HFFc6 (cell line): ENCODE measurements at places on chromosomes 12 and 14. TPM values are rescaled to one million over a fixed set of nuclear protein-coding genes. Genes with fewer than 3 reads are reported as not detected.

GRCh38 chr12:118358612-118359540 lies 13.8 kb downstream of the TAOK3 start:
- H3K4me3 ChIP-seq, result no peak overlapping the region
- peak overlapping the region; percentile 56 for H3K27ac ChIP-seq
- no peaks in the 10 kb centered on the region for H3K27me3 ChIP-seq
- DNase-seq, result no peak
- peaks cover 32% of the 10 kb centered on the region for H3K36me3 ChIP-seq

GRCh38 chr12:103966736-103967135 lies 1.1 kb downstream of the TDG start:
- peak overlapping the region; percentile 97 for H3K27ac ChIP-seq
- H3K4me1 ChIP-seq, result peaks cover 70% of the 10 kb centered on the region
- no peak for DNase-seq

DNA sequence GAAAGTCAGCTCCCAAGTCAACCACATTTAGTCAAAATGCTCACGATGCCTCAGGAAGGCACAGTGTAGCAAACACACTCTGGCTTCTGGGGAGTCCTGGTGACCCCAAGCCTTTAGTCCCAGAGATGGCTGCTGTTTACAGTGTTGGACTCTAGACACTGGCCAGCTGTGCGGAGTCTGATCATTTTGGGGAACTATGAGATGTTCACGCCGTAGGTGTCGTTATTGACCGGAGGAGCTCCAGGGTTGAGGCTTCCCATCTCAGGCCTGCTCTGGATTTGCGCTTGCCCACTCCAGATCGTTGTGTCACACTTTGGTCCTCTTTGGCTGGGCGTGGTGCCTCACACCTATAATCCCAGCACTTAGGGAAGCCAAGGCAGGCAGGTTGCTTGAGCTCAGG lies 27.7 kb downstream of the BRI3BP start:
- H3K27ac ChIP-seq, result no peak overlapping the region
- H3K27me3 ChIP-seq, result no peaks in the 10 kb centered on the region; the same call in 1 of the 2 replicates
- H3K4me1 ChIP-seq, result no peaks in the 10 kb centered on the region

GRCh38 chr14:24875991-24876878 lies 173.7 kb downstream of the STXBP6 start:
- peak overlapping the region; percentile 40; the same call in 1 of the 2 replicates for H3K27ac ChIP-seq
- no peaks in the 10 kb centered on the region for H3K36me3 ChIP-seq
- peaks cover 41% of the 10 kb centered on the region for H3K4me1 ChIP-seq
- no peak for DNase-seq
- no peaks in the 10 kb centered on the region for H3K27me3 ChIP-seq
- H3K4me3 ChIP-seq, result no peak overlapping the region

DNA sequence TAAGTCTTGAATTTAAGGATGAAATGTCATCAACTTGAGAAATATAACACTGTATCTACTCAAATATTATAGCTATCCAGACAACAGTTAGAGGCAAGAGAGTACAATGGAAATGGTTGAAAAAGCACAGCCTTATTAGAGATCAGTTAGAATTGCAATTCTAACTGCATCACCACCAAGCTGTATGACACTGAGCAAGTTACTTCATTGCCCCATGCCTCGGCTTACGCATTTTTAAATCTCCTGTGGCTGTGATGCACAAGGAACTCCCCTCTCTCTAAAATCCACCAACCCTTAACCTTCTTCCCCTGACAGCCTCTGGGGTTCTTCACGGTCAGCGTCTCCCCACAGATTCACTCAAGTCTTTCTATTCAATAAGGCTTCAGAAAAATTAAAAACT lies 75.1 kb downstream of the MED13L start:
- H3K27ac ChIP-seq, result peak overlapping the region; percentile 7
- DNase-seq, result no peak
- H3K4me3 ChIP-seq, result peak overlapping the region; percentile 36

GRCh38 chr12:76976777-76977382 lies 88.5 kb downstream of the E2F7 start:
- no peak for DNase-seq
- H3K4me1 ChIP-seq, result no peaks in the 10 kb centered on the region
- no peak overlapping the region for H3K27ac ChIP-seq
- H3K4me3 ChIP-seq, result no peak overlapping the region
- peaks cover 21% of the 10 kb centered on the region for H3K27me3 ChIP-seq

DNA sequence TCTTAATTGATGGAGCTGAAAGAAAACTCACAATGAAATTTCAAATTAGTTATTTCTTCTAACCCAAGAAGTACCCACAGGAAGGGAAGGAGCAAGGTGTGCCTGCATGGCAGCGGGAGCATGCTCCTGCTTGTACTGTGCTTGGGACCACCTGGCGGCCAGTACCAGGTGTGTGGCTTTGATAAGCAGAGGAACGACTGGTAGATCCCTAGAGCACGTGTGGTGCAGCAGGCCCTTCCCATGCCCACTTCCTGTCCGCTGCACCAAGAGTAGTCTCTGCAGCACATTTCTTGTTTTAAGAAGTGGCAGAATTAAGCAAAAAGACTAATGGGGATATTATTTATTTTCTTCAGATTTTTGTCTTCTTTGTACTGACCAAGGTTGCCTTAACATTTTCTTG lies 122.3 kb upstream of the ATF1 start:
- DNase-seq, result no peak
- H3K36me3 ChIP-seq, result 0 out of 2 replicates have a peak, but pooled peaks cover 4% of the 10 kb centered on the region
- peaks cover 61% of the 10 kb centered on the region for H3K4me1 ChIP-seq
- peak overlapping the region; percentile 67 for H3K27ac ChIP-seq
- no peaks in the 10 kb centered on the region for H3K27me3 ChIP-seq

DNA sequence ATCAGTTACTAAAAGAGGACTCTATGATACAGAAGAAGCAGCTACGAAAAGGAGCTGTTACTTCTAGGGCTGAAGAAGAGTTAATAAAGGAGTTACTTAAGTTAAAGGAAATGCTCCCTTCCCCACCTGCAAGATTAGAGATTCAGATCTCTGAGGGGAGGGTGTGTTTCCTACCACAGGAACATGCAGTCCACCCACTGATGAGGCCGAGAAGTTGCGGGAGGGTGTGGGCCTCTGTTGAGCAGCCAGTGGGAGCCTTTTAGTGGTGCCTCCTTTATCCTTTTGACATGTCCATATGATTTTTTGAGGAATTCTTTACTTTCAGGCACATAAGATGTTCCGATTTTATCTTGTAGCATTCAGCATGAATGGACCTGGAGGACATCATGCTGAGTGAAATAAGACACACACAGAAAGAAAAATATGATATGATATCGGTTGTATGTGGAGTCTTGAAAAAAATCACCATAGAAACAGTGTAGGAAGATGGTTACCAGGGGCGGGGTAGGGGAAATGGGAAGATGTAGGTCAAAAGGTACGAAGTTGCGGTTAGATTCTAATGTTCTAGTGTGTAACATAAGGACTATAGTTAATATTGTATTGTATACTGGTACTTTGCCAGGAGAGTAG lies 4.4 kb upstream of the M6PR start:
- H3K4me1 ChIP-seq, result peaks cover 8% of the 10 kb centered on the region; the same call in 1 of the 2 replicates
- H3K27ac ChIP-seq, result no peak overlapping the region
- DNase-seq, result no peak

- DNase-seq, result no peak
- peak overlapping the region; percentile 49; the same call in 1 of the 2 replicates for H3K4me3 ChIP-seq
- H3K36me3 ChIP-seq, result peaks cover 45% of the 10 kb centered on the region
Observed at GRCh38 chr12:111444925-111445725, 39.4 kb downstream of the SH2B3 start.

- peak overlapping the region; percentile 80 for H3K4me3 ChIP-seq
- H3K4me1 ChIP-seq, result peaks cover 10% of the 10 kb centered on the region; the same call in 1 of the 2 replicates
- no peaks in the 10 kb centered on the region for H3K36me3 ChIP-seq
- no peak for DNase-seq
- no peak overlapping the region for H3K27ac ChIP-seq
Observed at GRCh38 chr12:52005903-52006703, 643 bp upstream of the TAMALIN start.

CMA1 gene
- total RNA-seq, result not detected in 3 replicates

JPH4 gene
- total RNA-seq, result not detected in 3 replicates

CLEC1A gene
- 0.18 and 0.71 TPM in 2 replicates for total RNA-seq

SYT1 gene
- 3.5 to 9.6 TPM (median 4.9 TPM) in 3 replicates for total RNA-seq

NRIP2 gene
- total RNA-seq, result not detected in 3 replicates
